DMS153 (cell line): ENCODE measurements at places on chromosomes 1 and 21.

DNA sequence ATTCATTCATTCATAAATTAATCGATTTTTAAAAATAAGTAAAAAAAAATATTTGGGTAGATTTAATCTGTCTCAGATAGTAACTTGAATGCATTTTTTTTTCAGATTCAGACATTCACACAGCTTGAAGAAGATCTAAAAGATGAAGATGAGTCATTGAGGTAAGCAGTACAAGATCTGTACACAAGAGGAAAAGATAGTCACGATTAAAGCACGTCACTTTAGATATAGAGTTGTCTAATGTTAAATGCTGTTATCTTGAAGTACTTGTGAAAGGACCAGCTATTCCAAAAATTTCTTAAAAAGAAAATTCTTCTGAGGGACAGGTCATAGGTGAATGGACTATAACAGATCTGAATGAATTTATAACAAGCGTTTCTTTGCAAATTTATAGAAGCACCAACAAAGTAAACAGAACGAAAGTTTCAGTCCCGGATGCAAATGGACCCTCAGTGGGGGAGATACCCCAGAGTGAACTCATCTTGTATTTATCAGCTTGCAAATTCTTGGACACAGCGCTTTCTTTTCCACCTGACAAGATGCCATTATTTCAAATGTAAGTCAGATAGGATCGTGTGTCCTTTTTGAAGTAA, 31.2 kb upstream of the MORC3 start:
- DNase-seq: no peak

GRCh38 chr1:10803971-10804820, 7.8 kb upstream of the CASZ1 start:
- peak; percentile 87 for DNase-seq

- DNase-seq: peak; percentile 30
These were observed 24.0 kb upstream of the CPT2 start for GRCh38 chr1:53172426-53173128.

GRCh38 chr1:27971674-27972073, 11.9 kb downstream of the XKR8 start:
- DNase-seq: peak; percentile 68

- no peak for DNase-seq
These were observed 27.7 kb downstream of the FMO2 start for GRCh38 chr1:171212607-171213351.

- no peak for DNase-seq
These were observed 94.2 kb downstream of the PLXNA2 start for GRCh38 chr1:208149776-208150514.

DNA sequence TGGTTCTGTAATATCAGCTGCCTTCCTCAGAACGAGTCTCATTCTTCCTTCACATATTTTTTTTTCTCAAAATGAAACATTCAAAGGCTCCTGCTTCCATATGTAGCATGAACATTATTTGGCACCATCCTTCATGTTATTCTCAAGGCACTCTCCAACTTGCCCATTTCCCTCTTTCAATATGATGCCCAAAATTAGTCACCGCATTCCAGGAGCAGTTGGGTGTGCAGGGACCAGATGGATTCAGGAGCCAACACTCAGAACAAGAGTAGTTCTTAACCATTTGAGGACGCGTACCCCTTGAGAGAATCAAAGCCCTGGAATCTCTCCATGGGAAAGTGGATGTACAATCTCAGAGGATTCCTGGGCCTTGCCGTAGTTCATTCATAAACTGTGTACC, 50.3 kb downstream of the KCNK1 start:
- DNase-seq: no peak

DNA sequence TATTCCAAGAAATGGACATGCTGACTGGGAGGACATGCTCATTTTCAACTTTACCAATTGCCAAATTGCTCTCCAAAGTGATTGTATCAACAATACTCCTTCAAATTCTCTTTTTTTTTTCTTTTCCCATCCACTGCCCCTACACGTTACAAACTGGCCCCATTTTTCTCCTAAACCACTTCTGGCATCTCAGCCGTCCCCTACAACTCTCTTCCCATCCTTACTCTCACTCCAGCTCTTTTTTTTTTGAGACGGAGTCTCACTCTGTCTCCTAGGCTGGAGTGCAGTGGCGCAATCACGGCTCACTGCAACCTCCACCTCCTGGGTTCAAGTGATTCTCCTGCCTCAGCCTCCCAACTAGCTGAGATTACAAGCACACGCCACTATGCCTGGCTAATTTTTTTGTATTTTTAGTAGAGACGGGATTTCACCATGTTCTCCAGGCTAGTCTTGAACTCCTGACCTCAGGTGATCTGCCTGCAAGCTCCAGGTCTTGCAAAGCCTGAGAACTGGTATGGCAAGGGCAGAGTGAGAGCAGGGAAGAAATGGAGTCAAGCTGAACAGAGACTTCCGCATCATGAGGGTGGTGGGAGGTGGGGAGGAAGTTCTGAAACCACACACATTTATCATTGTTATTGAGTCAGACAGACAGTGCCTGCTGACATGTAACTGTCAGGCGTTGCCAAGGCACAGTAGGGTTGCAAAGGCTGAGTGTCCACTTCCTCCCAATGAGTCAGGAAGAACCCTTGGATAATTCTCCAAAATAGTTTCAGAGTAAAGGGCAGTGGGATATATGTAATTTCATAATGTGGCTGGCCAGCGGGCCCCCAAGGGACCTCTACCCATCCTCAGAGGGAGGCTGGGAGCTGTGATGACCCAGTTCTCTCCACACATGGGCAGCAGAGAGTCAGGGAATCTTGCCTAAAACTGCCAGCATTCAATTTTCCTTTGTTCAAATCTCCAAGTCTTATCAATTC, 17.4 kb downstream of the CELA3A start:
- peak; percentile 10 for DNase-seq

DNA sequence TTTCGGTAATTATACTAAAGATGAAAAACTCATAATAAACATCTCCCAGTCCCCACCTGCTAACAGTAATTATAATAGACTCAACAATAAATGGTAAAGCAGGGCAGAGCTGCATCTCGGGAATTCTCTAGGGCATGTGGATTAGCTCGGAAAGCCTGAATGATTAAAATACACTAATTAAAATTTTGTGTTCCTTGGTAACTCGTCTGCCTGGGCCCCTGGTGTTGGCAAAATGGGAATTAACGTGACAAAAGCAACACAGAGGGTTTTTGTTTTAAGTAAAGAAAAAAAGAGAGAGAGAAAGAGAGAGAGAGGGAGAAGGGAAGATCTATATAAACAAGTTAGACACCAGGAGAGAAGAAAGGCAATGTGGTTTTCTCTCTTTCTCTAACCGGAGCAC, 62.1 kb downstream of the CASZ1 start:
- DNase-seq: no peak

DNA sequence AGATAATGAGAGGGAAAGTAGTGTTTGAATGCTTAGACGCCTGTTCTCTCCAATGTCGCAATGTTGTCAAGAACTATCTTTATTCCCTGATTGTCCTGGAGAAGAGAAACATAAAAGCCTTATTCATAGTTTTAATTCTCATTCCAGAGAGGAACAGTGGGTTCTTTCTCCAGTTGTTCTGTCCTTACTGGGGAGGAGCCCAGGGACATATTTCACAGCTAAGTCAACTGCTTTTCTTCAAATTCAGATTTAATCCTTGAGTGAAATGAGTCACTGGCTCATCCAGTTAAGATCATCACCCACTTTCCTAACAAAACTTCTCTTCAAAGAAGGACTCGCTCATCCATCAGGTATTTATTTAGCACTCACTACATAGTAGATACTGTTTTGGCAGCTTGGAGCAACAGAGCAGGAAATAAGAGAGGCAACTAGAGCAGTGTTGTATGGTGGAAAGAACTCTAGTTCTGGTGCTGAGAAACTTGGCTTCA, 365.7 kb upstream of the USP24 start:
- no peak for DNase-seq

DNA sequence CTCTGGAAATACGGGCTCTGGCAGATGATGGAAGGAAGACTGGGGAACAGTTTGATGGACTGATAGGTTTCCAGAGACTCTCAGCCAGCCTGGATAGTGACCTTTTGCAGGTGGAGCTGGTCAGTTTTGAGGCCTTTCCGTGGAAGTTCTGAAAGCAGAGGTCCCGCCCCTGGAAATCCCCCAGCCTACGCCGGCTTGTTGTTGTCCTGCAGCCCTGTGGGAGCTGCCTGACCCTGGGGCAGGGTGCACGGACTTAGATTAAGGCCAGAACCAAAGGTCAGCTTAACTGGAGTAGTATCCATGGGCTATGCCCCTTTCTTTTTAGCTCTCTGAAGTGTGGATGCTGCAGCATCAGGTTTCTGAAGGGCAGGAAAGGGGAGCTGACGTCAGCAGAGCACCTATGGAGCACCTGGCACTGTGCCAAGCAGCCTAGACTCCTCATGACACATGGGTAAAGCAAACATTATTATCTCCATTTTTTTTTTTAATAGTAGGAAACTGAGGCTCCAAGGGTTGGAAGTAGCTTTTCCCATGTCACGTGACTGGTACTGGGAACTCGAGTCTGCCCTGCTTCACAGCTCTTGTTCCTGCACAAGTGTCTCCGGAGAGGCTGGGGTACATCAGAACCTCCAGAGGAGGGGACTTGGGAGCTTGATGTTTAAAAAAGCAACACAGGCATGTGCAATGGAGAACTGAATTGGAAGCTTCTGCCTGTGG, 38.5 kb downstream of the IER5 start:
- peak; percentile 93 for DNase-seq

DNA sequence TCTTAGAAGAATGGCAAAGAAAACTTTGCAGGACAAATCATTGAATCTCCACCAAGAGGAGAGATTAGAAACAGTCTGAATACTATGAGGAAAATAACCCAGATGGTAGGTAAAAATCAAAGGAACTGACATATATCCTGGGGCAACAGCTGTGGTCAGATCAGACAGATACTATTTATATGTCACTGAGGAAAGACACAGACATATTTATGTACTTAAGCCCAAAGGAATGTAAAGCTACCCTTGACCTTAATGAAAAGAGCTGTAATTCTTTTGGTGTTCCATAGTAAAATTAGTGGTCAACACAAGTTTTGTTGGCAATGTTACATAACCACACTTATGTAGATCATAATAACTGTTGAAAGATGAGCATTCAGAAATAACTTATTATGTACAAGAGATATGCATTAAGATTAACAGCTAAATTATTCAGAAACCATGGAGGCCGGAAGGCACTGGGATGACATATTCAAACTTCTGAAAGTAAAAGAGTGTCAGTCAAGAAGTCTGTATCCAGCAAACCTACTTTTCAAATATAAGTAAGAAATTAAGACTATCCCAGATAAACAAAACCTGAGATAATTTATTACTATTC, 166.1 kb upstream of the SAMSN1 start:
- DNase-seq: no peak

DNA sequence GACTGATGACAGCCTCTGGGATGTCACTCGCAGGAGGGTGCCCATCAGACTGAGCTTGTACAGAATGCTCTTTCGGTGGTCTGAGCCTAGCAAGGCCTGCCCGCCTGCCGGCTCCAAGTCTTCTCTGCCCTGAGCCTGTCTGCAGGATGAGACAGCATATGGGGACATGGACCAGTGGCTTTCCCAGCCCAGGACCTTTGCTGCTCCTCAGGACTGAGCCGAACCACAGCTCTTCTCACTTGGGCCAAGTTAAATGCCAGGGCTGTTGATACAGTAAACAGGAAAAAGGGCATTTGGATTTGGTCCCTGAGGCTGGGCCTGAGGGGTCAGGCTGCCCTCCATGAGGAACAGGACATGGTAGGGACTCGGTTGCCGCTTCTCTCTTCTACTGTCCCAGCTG, 64.3 kb upstream of the EPS8L3 start:
- no peak for DNase-seq

- no peak for DNase-seq
These were observed 40.7 kb downstream of the RIPK4 start for GRCh38 chr21:41726058-41726558.

- no peak for DNase-seq
These were observed 15.1 kb upstream of the SAMD11 start for GRCh38 chr1:908661-909060.

DNA sequence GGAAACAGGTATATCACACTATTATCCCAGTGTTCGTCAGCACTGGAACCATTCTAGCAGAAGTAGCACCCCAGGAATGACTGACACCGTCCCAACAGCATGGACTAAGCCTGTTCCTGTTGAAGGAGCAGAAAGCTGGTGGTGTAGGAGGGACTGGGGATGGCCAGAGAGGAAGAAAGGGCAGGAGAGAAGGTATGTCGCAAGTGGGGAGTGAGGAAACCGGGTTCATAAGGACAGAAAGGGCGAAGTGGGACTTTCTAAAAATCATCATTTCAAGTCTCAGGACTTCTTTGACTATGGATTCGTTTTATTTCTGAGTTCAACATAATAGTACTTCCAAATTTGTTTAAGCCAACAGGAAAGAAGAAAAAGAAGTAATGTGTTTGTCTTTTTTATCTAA, 19.7 kb upstream of the MX1 start:
- DNase-seq: no peak

GRCh38 chr21:27721675-27722074, 754.8 kb upstream of the ADAMTS5 start:
- no peak for DNase-seq

DNA sequence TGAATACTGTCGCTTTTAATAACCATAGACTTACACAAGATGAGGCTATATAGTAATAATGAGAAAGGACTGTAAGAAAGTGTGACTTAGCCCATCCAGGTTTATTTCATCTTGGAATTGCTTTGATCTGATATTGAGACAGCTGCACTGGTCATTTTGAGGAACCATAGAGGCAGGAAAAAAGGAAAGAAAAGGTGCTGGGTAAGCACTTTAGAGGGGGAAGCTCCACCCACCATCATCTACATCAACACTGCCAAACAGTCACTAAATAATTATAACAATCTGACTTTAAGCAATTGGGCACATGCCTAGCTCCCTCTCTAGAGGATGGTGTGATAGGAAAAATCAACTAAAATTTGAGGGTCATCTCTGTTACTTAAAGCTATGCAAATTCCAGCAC, 70.6 kb upstream of the ST6GALNAC3 start:
- DNase-seq: no peak

GRCh38 chr1:97247196-97247595, 525.6 kb downstream of the PTBP2 start:
- no peak for DNase-seq

- DNase-seq: no peak
These were observed 113.9 kb upstream of the COL6A1 start for GRCh38 chr21:45867671-45868081.

- DNase-seq: no peak
These were observed 45.0 kb upstream of the BCL10 start for GRCh38 chr1:85321237-85321964.

DNA sequence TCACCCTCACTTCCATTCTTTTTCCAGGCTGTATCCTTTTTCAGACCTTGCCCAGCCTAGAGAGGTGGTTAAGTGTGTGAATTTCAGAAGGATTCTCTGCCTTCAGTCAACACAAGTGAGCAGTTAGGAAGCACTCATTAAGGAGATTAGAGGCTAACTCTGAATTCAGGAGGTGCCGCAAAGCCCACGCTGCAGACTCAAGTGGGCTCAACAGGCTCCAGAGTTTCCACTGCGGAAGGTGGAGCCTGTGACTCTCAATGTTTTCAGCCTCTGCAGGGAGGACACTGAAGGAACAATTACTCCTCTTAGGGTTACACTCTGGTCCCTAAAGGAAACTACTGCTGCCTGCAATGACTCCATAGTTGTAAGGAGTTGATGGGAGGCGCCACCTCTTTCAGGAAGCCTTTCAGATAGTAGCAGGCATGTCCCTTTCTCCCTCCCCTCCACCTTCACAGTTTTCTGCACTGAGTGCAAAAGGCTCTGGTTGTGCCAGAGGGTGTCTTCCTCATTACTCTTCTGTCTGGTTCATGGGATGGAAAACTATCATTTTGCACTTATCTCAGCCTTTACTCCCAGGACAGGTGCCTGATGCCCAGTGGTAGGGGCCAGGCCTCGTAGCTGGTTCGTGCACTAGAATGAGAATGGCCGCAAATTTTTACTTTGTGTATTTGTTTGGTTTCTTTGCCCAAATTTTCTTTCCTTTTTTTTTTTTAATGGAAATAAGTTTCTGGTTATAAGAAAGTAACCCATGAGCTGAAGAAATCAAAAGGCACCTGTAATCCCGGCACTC, 55.2 kb upstream of the SELENON start:
- DNase-seq: no peak
